ENCODE measurements at places on chromosomes 13 and 19.

- H3K27me3 ChIP-seq: no peaks in the 10 kb centered on the region
- no peak overlapping the region for H3K4me3 ChIP-seq
- DNase-seq: no peak
- peaks cover 32% of the 10 kb centered on the region for H3K4me1 ChIP-seq
- H3K36me3 ChIP-seq: peaks cover 3% of the 10 kb centered on the region
- H3K27ac ChIP-seq: peak overlapping the region; percentile 87
Measured at GRCh38 chr19:4378886-4379285, 21.5 kb downstream of the SH3GL1 start.

DNA sequence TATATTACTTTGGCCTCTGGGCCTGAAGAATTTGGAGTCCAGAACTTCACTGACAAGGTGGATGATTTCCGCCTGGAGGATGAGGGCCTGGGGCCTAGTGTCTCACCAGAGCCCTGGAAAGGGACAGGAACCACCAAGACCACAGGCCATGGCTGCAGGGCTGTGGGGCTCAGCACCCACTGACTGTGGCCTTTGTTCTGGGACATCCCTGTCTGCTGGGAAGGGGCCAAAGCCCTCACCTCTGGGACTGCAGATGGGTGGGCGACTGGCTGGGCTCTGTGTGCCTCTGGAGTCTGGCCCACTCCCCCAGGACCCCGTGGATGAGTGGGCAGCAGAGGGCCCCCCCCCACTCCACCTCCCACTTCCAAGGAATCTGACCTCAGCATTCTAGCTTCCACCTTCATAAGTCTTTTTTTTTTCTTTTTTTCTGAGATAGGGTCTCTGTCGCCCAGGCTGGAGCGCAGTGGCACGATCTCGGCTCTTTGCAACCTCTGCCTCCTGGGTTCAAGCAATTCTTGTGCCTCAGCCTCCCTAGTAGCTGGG is 20.3 kb downstream of the CHST8 start:
- H3K27me3 ChIP-seq: peaks cover 63% of the 10 kb centered on the region
- no peaks in the 10 kb centered on the region for H3K36me3 ChIP-seq
- H3K4me3 ChIP-seq: no peak overlapping the region
- H3K27ac ChIP-seq: no peak overlapping the region
- H3K4me1 ChIP-seq: peaks cover 14% of the 10 kb centered on the region

- peaks cover 58% of the 10 kb centered on the region for H3K27me3 ChIP-seq
- peak; percentile 86 for DNase-seq
- H3K27ac ChIP-seq: no peak overlapping the region
- H3K4me3 ChIP-seq: no peak overlapping the region
- peaks cover 13% of the 10 kb centered on the region for H3K4me1 ChIP-seq
Measured at GRCh38 chr13:53200498-53201453, 172.2 kb downstream of the OLFM4 start.

DNA sequence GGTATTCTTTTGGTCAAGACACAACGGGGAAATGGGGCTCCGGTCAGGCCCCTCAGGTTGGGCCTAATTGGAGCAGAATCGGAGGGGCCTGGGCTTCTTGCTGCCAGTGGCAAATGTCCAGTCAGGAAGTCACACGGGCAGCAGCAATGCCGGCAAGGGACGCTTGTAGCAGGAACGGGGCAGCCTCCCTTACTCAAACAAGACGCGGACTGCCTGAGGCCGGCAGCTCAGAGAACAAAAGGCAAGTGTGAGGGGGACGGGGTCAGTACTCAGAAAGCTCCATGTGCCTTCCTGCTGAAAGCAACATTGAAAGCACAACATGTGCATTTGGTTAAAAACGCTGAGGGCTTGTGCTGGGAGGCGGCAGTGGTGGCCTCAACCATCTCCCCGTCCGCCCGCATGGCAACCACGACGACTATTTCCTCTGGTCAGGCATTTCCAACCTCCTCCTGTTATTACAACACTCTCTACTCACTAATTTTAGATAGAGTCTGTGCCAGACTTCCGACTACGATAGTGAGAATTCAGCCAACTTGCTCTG is 20.5 kb upstream of the RASA3 start:
- no peaks in the 10 kb centered on the region for H3K36me3 ChIP-seq
- peaks cover 24% of the 10 kb centered on the region for H3K27me3 ChIP-seq
- H3K4me3 ChIP-seq: no peak overlapping the region
- no peak for DNase-seq
- H3K4me1 ChIP-seq: peaks cover 16% of the 10 kb centered on the region
- no peak overlapping the region for H3K27ac ChIP-seq

- no peak overlapping the region for H3K4me3 ChIP-seq
- H3K27me3 ChIP-seq: peaks cover 94% of the 10 kb centered on the region
- H3K36me3 ChIP-seq: peaks cover 3% of the 10 kb centered on the region
- no peaks in the 10 kb centered on the region for H3K4me1 ChIP-seq
- no peak for DNase-seq
Measured at GRCh38 chr13:27928353-27928804, 8.6 kb downstream of the PDX1 start.

- H3K4me1 ChIP-seq: peaks cover 4% of the 10 kb centered on the region
- H3K4me3 ChIP-seq: no peak overlapping the region
- H3K36me3 ChIP-seq: peaks cover 14% of the 10 kb centered on the region
- H3K27ac ChIP-seq: no peak overlapping the region
- DNase-seq: no peak
Measured at GRCh38 chr13:29771247-29771646, 79.2 kb downstream of the UBL3 start.

DNA sequence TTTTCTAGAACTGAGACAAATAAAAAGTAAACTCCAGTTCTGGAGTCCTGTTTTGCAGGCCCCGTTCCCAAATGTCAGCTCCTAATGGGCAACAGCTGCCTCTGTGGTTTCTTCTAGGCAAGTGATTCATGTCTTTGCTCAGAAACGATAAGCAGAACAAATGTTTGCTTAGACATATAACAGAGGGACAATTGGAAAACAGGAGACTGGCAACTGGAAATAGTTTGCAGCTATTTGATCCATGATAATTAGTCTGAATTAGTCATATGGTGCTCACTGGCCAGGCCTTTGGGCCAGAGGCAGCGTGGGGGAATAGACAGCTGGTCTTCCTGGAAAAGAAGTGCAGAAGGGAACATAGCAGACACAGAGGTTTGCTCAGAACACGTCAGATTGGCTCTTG is 29.2 kb upstream of the TSHZ3 start:
- no peak overlapping the region for H3K4me3 ChIP-seq
- H3K27ac ChIP-seq: no peak overlapping the region
- peaks cover 14% of the 10 kb centered on the region for H3K27me3 ChIP-seq

Measured in type B pancreatic cell (in vitro differentiated cells).